Activated B cell treated with CpG ODN at 0.5 μM for 24 hours (primary cell): ENCODE measurements at places on chromosomes 3 and 15. TPM values are rescaled to one million over a fixed set of nuclear protein-coding genes. Genes with fewer than 3 reads are reported as not detected.

DNA sequence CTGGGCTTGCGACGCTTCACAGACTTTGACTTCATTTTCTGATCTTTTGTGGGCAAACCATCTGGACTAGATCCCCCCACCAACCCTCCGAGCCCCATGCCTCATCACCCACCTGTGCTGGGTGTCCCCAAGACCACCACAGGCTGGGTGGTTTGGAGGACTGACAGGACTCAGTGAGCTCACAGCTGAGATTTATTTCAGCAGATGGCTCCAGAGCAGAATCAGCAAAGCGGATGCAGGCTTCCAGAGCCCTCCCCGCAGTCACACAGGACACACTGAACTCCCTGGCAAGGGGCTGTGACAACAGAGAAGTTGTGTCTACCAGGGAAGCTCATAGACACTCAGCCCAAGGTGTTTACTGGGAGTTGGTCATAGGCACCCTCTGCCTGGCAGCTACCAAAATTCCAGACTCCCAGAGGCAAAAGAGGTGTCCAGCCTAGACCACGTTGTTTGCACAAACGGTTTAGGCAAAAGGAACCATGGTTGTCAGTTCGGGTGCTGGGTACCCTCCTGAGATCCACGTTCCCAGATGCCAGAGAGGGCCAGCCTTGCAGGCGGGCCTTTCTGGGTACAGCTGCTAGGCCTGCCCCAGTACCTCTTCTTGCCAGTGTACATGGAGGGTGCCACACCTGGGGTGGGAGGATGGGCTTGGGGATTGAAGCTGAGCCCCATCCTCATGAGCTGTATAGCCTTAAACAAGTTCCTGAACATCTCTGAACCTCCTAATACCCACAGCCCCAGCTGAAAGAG lies 170.3 kb downstream of the NSMCE3 start:
- peaks cover 3% of the 10 kb centered on the region for H3K27me3 ChIP-seq
- no peak overlapping the region for H3K4me3 ChIP-seq
- H3K4me1 ChIP-seq = no peaks in the 10 kb centered on the region
- H3K36me3 ChIP-seq = no peaks in the 10 kb centered on the region
- no peak for DNase-seq
- no peak overlapping the region for H3K27ac ChIP-seq

NPHP3 gene
- 20.2 and 23.2 TPM in 2 replicates for total RNA-seq

PLA2G4B gene
- 5.3 and 8.2 TPM in 2 replicates for total RNA-seq

DNA sequence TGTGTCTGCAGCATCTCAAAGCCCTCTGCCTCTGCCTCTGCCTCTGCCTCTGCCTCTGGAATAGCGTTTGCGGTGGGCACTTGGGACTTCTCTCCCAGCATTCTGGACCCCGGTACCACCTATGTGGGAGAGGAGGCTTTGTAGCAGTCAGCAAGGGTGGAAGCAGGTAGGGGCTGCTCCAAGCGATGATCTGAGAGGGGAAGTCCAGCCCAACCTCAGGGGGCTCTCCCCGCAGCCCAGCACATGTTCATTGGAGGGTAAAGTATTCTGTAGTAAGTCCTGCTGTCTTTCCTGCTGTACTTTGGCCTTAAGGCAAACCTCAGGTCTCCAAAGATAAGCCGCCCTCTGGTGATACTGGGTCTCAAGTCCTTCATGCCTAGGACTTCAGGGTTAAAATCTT lies 68.6 kb downstream of the FAM174B start:
- peaks cover 12% of the 10 kb centered on the region for H3K27me3 ChIP-seq
- no peaks in the 10 kb centered on the region for H3K4me1 ChIP-seq
- H3K36me3 ChIP-seq = no peaks in the 10 kb centered on the region

COL6A5 gene
- not detected in 2 replicates for total RNA-seq

DNA sequence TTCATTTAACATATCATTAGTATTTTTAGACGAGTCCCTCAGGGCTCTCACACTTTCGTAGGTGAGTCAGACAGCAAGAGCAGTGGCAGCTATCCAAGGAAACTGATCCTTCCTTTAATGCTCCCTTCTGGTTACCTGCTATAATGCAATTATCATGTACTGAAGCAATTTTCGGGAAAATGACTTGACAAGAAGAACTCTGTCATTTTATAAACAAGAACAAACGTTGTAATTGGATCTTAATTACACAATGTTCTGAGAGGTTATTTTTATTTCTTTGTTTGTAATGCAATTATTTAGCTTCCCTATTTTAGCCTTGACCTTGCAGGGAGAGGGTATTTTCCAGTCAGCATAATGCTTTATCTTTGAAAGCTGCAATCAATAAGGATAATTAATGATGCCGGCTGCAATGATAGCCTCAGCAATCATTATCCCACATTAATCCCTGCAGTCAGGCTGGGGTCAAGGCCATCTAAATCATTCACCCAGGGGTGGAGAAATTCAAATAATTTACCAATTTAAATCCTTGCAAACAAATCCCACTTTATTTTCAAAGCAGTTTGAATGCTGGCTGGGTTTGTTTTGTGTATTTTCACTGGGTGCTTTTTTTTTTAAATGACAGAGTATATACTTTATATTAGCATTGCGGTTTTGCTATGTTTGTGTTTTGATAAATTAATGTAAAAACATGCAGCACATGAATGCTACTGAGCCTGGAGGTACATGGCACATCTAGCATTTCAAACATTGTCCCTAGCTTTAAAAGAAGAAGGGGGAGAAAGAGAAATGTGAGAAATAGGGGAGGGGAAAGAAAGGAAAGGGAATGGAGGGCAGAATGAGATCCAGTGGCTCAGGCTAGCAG lies 249.9 kb downstream of the SHOX2 start:
- DNase-seq = no peak
- H3K27me3 ChIP-seq = no peaks in the 10 kb centered on the region
- H3K36me3 ChIP-seq = no peaks in the 10 kb centered on the region
- H3K4me1 ChIP-seq = no peaks in the 10 kb centered on the region
